ENCODE measurements at places on chromosomes 6 and 20.

GRCh38 chr20:63534831-63535651 is 2.1 kb downstream of the PTK6 start:
- no peak for DNase-seq

- no peak for DNase-seq
Measured at GRCh38 chr6:74577619-74578018, 628.2 kb downstream of the COL12A1 start.

DNA sequence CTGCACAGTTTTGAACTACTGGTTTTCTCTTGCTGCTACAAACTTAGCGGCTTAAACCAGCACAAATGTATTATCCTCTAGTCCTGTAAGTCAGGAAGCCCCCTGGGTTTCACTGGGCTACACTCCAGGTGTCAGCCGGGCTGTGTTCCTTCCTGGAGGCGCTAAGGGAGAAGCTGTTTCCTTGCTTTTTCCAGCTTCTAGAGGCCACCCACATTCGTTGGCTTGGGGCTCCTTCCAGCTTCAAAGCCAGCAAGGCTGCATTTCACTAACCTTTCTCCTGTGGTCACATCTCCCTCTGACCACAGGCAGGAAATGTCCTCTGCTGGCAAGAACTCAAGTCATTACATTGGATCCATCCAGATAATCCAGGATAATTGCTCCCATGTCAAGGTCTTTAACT is 350.6 kb upstream of the PLCB4 start:
- no peak for DNase-seq

- DNase-seq: peak; percentile 59
Measured at GRCh38 chr20:40218316-40218969, 470.6 kb downstream of the MAFB start.

DNA sequence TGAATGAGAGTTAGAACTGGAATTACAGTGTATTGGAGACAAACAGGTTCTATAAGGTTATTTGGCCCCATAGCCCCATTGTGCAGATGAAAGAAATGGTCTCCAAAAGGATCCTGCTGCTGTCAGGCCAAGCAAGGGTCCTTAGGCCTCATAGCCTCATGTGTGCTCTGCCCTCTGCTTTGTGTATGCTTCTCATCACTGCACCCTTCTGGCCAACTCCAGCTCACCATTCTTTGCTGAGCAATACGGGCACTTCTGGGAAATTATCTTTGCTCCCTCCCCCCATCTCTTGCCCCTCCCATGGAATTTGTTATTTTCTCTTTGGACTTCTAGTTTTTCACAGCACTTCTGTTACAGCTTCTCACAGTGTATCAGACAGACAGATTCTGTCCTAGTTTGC is 298.8 kb downstream of the FOXA2 start:
- DNase-seq: no peak

GRCh38 chr6:6312901-6313441 is 7.5 kb downstream of the F13A1 start:
- no peak for DNase-seq

- no peak for DNase-seq
Measured at GRCh38 chr6:8627085-8627861, 191.9 kb upstream of the SLC35B3 start.

GRCh38 chr20:4062721-4063606 is 47.6 kb upstream of the RNF24 start:
- no peak for DNase-seq

GRCh38 chr20:14189794-14190402 is 147.5 kb downstream of the FLRT3 start:
- no peak for DNase-seq

GRCh38 chr20:4225745-4226144 is 210.4 kb upstream of the RNF24 start:
- no peak for DNase-seq

DNA sequence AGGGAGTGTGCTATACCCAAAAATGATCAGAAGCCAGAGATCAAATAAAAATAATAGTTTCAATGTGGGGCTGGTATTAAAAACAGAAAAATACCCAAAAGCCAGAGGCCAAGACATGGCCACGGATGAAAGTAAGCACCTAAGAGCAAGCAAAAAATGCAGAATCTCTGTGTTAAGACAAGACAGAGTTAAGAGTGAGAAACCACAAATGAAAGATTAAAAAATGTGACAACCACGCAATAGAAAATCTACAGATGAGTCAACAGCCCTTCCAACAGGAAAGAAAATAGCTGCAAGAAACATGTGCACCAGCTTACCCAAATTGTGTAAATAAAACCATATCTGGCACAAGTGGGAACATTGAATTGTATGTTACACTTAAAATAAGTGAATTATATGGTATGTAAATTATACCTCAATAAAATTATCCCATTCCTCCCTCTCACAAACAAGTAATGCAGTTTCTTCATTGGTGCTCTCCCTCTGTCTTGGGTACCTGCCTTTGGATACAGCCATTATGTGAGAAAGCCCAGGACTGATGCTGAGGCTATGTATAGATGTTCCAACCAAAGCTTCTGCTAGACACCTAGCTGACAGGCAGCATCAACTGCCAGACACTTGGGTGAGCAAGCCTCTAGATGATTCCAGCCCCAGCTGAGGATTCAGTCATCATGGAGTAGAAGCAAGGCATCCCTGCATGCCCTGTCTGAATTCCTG is 55.3 kb upstream of the UFL1 start:
- DNase-seq: no peak

- no peak for DNase-seq
Measured at GRCh38 chr6:72873433-72873832, 251.6 kb downstream of the KCNQ5 start.

- no peak for DNase-seq
Measured at GRCh38 chr20:16048876-16049275, 524.4 kb downstream of the KIF16B start.

DNA sequence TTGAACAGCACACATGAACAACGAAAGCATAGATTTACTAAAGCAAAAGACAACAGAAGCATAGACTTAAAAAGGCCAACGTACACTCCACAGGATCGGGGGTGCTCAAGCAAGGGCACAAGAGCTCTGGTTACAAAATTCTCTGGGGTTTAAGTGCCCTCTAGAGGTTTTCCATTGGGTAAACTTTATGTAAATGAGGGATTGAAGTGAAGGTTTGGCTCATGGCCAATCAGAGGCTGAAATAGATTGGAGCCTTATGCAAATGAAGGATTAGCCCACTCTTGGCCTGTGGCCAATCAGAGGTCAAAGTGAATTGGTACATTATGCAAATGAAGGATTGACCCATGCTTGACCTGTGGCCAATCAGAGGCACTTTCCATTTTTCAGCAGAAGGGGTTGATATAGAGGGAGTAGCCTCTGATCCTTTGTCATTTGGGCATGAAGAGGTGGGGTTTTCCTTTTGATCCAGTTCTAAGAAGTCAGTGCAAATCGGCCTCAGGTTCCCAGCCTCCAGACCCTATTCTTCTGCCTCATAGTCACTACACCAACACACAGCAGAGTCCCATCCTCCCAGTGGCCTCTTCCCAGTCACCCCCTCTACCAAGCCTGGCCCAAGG is 244.9 kb downstream of the THBS2 start:
- no peak for DNase-seq

GRCh38 chr20:59178983-59179595 is 15.5 kb downstream of the ZNF831 start:
- DNase-seq: no peak

- no peak for DNase-seq
Measured at GRCh38 chr20:2593756-2594155, 57.4 kb downstream of the TMC2 start.

- peak; percentile 74 for DNase-seq
Measured at GRCh38 chr20:2652724-2653555, 508 bp downstream of the NOP56 start.

DNA sequence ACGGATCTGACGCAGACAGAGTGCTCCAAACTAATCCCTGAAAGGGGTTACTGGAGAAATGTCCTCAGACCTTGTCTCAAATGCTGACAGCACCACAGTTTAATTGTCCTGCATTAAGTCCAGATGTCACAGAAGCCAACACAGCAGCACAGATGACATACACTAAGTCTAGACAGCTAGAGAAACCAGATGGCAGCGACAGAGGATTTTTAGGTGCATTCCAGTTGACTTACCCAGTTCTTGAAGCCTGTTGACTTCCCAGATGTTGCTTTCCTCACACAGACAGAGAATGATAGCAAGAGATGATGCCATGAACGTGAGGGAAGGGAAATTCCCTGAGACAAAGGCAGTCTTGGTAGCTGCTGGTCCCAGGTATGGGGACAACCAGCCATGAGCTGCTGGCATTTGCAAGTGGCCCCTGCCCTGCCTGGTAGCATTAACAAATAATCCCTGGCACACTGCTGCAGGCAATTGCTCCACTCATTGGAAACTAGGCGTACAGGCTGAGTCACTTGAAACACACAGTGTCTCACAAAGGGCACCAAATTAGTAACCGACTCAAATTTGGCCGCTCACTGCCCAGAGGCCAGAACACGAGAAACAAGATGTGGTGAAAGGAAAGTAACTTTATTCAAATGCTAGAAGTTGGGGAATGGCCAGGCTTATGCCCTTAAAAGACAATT is 52.2 kb downstream of the ADGB start:
- no peak for DNase-seq

DNA sequence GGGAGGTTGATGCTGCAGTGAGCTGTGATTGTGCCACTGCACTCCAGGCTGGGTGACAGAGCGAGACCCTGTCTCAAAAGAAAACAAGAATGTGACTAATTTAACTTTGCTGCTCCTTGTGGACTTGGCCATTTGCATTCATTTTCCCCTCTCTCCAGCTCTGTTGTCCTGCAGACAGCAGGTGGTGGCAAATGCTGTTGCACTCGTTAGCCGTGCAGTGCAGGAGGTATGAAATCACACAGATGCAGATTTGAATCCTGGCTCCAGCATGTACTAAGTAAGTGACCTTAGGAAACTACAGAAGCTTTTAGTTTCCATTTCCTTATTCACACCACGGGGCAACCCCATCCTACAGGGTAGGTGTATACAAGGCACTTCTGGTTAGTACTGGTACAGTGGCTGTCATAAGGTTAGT is 9.6 kb upstream of the BEND3 start:
- no peak for DNase-seq

DNA sequence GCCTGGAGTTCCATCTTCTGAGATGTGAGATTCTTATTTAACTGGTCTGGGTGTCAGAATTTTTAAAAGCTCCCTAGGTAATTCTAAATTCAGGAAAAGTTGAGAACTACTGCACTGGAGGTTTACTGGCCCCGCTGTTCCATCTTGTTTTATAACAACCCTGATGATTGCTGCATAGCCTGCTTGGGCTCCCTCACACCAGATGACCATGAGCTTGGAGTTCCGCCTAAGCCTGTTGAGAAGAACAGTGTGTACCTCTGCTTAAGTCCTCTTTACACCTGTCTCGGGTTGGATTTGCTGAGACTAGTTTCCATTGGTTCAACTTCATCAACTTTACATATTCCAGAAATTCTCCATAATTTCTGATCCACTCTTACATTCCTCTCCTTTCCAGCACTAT is 77.9 kb downstream of the FKBP5 start:
- DNase-seq: no peak

GRCh38 chr6:51972659-51973058 is 114.8 kb downstream of the PKHD1 start:
- DNase-seq: no peak

DNA sequence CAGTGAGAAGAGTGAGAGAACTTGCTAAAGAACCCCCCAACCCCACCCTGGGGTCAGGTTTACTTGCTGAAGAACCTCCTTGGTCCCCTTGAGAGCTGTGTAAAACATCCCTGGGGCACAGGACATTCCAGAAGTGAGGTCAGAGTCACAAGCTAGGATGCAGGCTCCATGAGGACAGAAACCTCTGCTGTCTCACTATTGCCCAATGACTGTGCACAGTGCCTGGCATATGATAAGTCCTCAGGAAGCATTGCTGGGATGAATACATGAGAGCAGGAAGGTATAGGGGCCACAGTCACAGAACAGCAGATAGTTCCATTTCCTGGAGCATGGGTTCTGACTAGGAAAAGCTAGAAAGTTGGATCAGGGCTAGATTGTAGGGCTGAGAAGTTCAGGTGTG is 18.4 kb downstream of the NT5E start:
- no peak for DNase-seq

- DNase-seq: peak; percentile 25
Measured at GRCh38 chr20:16712511-16712947, 17.3 kb upstream of the SNRPB2 start.

DNA sequence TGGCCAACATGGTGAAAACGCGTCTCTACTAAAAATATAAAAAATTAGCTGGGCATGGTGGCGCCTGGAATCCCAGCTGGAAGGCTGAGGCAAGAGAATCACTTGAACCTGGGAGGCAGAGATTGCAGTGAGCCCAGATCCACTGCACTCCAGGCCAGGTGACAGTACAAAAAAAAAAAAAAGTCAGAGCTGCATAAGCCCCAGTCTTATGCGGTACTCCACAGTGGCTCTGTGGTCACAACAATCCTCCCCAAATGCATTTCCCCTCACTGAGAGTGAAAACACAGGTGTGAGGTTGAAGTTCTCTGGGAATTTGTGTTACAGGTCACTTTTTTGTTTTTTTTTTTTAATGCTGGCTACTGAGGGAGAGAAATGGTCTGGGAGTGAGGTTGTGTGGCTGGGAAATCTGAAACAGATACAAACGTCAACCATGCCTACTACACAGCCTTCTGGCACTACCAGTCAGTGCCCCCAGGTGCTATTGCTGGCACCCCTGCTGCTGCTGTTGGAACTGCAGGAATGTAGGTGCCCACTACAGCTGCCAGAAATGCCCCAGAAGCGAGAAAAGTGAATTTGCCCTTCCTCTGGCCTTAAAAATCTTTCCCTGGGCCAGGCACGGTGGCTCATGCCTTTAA is 5.7 kb downstream of the MRPS26 start:
- DNase-seq: no peak

DNA sequence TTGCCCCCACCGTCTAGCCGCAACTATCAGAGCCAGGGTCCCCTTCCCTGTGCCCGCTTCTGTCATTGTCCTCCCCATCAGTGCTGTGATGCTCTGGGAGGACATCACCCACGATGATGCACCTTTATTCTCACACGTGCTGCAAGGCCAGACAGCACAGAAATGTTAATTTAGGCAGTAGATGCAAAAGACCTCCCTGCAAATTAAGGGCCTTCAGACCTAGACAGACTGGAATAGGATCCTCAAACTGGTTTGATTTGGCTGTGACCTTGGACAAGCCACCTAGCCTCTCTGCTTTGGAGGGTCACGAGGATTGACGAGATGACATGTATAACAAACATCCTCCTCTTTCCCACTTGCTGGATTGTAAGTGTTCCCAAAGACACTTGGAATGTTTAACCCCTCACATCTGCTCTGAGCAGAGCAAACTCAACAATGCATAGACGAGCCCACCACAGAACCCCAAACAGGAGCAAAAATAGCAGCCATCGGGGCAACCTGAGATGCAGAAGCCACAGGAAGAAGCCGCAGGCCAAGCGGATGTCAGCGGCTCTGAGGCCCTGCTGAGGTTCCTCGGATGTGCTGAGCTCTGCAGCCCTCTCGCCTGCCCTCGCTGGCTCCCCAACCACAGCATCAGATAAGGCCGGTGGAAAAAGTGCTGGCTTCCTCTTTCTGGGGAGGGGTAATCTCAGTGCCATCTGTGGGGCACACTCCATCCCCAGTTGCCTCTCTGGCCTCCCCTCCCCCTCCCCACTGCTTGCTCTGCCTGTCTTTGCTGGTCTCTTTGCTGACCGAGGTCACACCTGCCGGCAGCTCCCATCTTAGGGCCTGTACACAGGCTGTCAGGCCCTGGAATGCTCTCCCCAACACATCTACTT is 35.3 kb downstream of the TOX2 start:
- DNase-seq: no peak

Measured in midbrain (tissue), 1 donor.